ENCODE measurements at places on chromosomes 7 and 10.

GRCh38 chr7:26759108-26759507 is 105.3 kb downstream of the SKAP2 start:
- DNase-seq, result no peak

GRCh38 chr7:77497079-77497478 is 40.0 kb upstream of the PTPN12 start:
- no peak for DNase-seq

GRCh38 chr10:33559105-33559504 is 224.6 kb upstream of the NRP1 start:
- DNase-seq, result no peak

DNA sequence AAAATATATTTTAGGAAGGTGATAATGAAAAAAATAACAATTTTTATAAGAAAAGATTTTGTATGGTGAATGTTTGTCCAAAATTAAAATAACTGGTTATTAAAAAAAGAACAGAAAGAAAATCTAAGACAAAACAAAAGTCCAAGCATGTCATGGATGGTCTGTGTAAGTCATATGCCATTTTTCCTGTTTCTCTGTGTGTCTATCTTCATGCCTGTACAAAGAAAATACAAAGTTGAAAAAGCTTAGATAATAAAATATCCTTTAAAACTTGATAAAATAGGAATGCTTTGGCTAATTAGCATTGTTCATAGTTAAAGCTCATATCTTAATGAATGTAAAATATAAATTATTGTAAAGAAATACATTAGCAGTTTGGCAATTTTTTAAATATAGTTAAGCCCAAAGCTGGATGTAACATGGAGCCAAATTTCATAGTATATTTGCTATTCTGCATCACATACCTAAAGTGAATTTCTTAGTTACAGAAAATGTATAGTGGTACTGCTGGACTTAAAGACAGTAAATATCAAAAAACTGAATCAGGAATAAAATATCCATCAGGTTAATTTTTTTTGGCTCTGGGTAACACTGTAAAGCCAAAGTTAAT is 661.1 kb downstream of the PCDH15 start:
- no peak for DNase-seq

- no peak for DNase-seq
Observed at GRCh38 chr10:43043773-43044447, 33.0 kb upstream of the RET start.

GRCh38 chr10:93598157-93598556 is 2.9 kb downstream of the RBP4 start:
- no peak for DNase-seq

DNA sequence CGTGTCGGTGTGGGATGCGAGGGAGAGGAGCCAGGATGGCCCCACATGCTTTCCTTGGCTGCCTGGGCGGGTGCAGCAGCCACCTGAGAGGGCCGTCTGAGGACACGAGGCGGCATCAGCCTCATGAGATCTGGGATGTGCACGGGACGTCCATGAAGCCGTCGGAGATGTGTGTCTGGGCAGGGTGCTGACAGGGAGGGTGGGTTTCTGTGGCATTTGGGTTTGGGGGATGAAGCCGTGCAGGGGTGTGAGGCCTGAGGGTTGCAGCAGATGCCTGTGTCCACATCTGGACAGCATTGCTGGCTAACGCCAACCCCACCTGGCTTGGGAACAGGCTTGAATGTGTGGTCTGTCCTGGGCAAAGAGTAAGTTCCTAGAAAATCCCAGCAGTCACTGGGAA is 179.5 kb downstream of the DNAJB6 start:
- DNase-seq, result no peak

GRCh38 chr10:16765509-16766375 is 51.5 kb downstream of the RSU1 start:
- no peak for DNase-seq

GRCh38 chr10:61973169-61973568 is 71.7 kb downstream of the ARID5B start:
- no peak for DNase-seq

DNA sequence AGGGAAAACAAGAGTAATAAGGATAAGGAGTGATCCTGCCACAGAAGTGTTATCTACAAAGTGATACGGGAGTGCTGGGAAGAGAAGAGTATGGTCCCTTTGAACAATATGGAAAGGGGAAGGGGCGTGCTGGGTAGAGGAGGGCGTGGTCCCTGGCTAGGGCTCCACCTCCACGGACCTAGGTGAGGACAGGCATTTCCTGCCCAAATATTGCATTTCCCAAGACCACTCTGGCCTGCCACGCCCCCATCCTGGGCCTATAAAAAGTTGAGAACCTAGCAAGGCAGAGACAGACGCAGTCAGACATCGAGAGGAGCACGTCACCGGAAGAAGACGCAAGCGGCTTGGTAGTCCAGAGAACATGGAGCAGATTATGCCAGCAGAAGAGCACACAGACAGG is 22.8 kb downstream of the VSTM4 start:
- no peak for DNase-seq

DNA sequence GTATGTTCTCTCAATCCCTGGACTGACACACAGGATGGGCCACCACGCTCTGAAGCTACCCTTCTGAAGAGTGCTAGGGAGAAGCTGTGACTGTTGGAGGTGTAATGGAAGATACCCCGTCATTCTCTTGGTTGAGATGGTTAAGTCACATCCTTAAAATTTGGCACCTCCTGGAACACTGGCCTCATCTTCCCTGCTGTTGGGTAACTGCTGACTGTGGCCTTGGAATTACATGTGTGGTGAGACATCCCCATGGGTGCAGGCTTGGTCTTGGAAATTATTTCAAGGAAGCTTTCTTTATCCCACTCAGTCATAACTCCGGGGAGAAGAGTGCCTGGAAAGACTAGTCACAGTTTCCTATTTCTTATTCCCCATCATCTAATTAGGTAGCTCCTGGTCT is 62.0 kb downstream of the LRMDA start:
- DNase-seq, result no peak

- no peak for DNase-seq
Observed at GRCh38 chr10:89238956-89239644, 12.5 kb downstream of the LIPA start.

DNA sequence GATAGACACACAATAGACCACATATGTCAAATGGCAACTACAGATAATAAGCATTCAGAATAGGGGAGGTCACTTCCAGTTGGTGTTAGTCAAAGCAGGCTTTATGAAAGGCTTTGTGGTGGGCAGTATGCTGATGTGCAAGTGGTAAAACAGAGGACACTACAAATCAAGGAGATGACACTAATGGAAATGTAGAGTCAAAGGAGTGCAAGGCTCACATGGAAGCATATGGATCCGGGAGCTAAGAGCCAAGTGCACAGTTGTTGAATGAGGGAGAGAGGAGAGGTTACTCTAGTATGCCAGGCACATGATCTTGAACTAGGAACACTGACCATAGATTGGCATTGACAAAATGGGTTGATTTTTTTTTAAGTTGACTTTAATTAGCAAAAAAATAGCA is 62.7 kb downstream of the GRM3 start:
- DNase-seq, result no peak

- DNase-seq, result no peak
Observed at GRCh38 chr7:72805526-72806494, 22.2 kb downstream of the TYW1B start.
